ENCODE measurements at places on chromosomes 3 and 15. TPM values are rescaled to one million over a fixed set of nuclear protein-coding genes. Genes with fewer than 3 reads are reported as not detected.

DNA sequence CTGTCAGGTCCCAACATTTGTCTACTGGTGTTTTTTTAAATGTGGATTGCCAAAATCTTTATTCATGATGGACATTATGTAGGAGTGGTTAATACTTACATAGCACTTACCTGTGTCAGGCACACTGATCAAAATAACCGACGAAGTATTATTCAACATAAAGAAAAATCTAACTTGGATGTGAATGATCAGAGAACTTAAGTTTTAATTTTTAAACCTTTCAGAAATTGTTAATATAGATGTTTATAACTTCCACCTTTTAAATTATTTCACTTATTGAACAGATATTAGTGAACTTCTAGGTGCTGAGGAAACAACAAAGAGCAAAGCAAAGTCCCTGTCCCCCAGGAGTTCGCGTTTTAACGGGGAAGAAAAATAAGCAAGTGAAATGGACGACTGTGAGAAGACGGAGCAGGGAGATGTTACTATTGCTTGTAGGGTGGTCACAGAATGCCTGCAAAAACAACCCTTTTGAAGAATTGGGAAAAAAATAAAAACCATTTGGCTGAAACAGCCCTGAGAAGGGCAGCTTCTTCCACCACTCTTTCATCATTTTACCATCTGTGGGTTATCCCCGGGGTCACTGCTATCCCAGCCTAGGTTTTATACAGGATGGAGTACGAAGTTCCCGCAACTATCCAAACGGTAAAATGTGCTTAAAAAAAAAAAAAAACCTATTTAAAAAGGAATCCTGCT is 915 bp upstream of the APH1B start:
- DNase-seq = no peak

DNA sequence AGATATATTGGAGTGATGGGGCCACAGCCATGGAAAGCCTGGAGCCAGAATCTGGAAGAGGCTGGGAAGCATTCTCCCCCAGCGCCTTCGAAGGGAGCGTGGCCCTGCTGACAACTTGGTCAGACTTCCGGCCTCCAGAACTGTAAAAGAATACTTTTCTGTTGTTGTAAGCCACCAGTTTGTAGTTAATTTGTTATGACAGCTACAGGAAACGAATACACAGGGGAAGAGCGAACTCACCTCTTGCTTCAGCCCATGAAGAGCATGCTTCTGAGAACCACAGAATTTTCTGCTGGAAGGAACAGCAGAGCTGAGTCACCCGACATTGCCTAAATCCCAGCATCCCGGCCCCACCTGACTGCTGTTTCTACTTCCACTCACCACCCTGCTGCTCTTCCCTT is 501.7 kb downstream of the SHQ1 start:
- DNase-seq = no peak

DNA sequence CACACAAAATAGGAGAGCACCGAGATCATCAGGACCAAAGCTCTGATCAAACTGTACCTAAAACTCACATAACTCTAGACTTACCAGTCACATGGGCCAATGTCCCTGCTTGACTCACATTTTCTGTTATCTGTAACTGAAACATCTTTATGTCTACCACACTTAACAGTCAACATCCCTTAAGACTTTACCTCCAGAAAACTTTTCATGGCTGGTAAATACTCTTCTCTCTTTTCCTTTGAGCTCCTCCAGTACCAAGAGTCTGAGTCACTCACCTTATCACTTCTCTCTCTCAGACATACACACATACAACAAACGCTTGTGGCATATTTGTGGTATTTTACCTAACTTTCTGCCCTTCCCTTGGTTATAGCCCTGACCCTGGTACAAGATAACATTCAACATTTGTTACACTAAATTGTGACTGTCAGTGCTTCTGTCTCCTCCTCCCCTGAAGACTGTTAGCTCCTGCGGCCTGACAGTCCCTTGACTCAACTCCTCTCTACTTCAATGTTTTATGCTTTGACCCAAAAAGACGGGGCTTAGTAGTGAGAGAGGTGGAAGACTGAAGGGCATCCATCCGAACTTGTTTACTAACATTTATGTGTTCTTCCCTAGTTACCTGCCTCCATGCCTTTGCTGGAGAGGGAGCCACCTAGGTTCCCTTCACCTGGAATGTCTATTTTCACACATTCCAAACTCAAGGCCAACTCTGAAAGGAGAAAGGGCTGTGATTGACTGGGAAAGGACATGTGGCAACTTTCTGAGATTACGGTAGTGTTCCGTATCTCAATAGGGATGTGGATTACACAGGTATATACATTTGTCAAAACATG is 3.7 kb upstream of the EFHB start:
- DNase-seq = no peak

GRCh38 chr15:33860754-33861153 is 107.5 kb upstream of the CHRM5 start:
- no peak for DNase-seq

The ECE2 gene
- total RNA-seq = not detected

GRCh38 chr3:158205994-158206393 is 96.1 kb downstream of the RSRC1 start:
- DNase-seq = no peak

DNA sequence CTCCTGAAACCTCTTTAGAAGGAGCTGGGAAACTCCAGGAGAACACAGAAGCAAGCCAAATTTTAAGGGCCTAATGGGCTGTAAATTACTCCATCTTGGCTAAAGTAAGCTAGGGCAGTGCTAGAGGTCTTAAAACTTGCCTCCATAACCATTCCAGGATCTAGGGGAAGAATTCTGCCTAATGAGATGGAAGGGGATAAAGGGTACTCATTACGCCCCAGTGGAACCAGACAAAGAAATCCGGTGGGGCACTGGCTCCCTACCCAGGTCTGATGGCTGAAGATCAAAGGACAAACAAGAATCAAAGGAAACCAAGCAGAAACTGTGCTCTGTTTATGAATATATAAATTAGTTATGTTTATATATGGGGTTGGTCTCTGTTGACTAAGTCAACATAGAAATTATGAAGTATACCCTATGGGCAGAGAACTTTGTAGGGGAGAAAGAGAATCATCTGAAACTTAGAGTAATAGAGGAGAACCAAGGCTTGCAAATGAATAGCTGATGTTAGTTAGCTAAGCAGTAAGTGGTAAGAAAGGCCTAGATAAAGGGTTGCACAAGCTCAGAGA is 57.8 kb downstream of the NCEH1 start:
- no peak for DNase-seq

The AGTR1 gene
- total RNA-seq = 8.1 TPM

DNA sequence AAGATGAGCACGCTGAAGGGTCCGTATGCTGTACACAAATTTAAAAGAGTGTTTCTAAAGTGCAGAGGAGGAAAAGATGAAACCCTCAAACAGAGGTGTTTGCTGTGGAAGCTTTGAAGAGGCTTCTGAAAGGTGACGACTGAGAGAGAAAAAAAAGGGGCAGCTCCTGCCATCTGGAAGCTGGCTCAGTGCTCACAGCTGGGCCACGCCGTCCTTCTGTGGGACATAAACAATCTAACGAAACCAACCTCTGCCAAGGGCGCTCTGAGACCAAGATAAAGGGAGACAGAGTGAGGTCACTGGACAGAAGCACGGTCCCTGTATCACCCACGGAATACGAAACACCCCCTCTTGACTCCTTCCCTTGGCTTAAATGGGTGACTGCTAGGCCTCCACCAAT is 96.3 kb upstream of the SLC6A6 start:
- no peak for DNase-seq

DNA sequence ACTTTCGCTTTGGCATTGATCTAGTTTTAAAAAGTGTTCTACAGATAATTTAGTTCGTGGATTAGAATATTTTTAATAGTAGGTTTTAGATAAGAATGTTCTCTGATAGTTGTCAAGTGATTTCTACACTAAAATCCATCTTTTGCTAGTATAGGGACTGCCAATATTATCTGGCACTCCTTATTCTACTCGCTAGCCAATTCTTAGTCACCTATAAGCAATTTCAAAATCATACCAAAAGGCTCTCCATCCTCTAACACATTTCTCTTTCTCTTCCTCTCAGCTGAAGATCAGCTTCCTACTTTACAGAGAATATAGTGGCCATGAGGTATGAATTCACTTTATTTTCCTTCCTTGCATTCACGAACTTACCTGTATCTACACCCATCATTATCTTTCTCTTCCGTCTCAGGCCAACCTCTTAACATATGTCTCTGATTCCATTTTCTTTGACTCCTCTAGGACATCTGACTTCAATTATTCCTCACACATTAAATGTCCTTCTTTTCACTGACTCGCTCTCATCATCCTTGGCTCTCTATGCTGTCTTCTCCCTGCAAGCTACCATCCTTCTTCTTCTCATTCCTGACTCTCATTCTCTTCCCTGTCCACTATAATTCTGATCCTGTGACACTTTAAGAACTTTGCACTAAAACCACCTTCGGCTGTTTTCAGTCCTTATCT is 35.5 kb downstream of the C3orf80 start:
- DNase-seq = no peak

DNA sequence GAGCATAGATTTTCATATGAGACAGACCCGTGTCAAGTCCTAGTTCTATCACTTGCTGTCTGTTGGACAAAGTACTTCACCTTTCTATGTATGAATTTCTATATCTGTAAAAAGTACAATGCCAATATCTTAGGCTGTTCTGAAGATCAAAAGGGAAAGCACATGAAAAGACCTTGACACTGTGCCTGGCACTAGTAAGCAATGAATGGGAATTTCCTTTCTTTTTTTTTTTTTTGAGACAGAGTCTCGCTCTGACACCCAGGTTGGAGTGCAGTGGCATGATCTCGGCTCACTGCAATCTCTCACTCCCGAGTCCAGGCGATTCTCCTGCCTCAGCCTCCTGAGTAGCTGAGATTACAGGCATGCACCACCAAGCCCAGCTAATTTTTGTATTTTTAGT is 35.4 kb upstream of the ETV5 start:
- no peak for DNase-seq

All from urinary bladder (tissue), 4 donors.